Ecto neural progenitor cell (in vitro differentiated cells): ENCODE measurements at places on chromosomes 2 and 18.

DNA sequence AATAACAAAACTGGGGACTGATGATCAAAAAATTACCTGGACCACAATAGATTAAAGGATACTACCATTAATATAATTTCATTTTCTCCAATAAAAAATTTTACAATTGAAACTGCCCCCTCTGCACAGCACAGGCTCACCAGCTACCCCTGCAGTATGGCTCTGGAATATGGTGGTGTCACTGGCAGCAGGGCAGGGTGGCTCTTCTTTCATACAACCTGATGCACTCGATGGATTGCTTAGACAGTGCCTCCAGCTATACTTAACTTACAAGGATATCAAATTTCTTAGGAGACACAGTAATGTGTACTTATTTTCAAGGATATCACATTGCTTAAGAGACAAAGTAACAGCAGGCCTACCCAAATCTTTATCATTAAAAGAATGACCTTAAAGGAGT is 124.0 kb downstream of the PRELID3A start:
- DNase-seq: no peak

DNA sequence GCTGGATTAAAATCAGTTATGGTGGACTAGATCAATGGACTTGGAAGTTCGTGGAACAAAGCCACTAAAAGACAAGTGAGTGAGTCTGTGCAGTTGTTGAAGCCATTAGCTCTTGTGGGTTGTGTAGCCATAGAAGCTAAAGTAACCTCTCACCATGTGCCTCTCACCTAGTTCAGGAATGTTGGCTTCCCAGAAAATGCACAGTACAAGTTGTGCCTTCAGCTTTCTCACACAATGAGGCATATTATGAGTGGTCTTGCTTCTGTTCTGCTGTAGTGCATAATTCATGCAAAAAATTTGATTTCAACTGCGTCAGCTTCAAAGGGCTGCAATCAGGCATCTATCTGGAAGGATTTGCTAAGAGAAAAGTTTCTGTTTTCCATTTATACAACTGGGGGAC is 26.2 kb downstream of the CERS6 start:
- no peak for DNase-seq

- DNase-seq: no peak
Observed at GRCh38 chr2:105406221-105406620, 7.4 kb upstream of the FHL2 start.

GRCh38 chr2:69279931-69280681 is 106.9 kb downstream of the GFPT1 start:
- DNase-seq: no peak

DNA sequence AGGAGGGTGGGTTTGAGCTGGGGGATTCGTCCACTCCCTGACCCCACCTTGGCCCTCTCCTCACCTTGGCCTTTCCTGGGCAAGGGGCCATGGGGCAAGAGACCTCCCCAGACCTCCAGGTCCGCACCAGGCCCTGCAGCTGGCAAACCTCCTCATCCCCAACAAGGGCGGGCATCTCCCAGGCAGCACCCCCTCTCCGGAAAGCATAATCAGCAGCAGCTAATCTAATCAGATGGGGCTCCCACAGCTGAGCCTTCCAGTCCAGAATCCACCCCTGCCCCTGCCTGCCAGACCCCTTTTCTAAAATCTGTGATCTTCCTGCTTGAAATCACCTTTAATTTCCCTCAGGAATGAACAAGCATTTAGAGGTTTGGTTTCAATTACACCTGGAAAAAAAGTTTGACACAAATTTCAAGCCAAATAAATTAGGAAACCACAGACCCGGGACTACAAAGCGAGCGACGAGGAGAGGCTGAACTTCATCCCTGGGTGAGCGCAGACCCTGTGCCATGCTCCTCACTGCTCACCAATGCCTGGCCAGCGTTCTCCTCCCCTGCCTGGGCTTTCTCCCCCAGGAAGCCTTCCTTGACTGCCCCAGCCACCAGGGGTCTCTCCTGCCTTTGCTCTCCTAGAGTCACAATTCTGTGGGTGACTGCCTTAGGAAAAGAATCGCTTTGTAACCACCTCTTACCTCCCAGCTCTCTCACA is 143.0 kb upstream of the MYCN start:
- DNase-seq: no peak

- no peak for DNase-seq
Observed at GRCh38 chr18:53169346-53169745, 829.3 kb downstream of the DCC start.

DNA sequence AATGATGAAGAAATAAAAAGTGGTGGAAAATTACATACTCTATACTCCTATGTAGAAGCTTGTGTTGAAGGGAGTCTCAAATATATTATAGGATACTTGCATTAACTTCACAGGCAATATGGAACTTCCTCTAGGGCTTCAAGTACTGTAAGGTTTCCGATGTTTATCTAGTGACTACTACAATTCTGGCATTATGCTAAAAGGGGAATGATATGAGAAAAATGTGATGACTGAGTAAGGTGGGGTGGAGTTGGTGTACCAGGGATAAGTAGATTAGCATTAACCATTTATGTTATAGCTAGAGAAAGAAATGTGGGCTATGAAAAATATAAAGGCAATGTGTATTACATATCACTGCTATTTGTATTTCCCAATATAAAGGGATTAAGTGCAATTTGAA is 229.5 kb downstream of the DCC start:
- DNase-seq: no peak

GRCh38 chr2:182406221-182406620 is 20.6 kb downstream of the PDE1A start:
- no peak for DNase-seq

DNA sequence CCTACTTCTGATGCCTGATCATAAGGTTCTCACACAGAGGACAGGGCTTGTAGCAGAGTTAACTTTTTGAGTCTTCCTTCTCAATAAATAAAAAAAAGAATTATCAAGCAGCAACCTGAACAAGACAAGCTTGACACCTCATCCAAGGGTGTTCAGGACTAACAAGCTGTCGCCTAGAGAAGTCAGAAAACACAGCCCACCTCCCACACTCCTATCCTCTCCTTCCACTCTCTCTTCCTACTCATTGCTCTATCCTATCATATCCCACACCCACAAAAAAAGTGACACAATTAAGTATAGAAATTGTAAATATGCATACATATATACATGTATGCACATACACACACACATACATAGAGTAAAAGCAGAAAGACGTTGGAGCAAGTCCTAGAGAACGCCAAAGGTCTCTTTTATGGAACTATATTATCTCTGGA is 5.4 kb downstream of the NBAS start:
- no peak for DNase-seq

DNA sequence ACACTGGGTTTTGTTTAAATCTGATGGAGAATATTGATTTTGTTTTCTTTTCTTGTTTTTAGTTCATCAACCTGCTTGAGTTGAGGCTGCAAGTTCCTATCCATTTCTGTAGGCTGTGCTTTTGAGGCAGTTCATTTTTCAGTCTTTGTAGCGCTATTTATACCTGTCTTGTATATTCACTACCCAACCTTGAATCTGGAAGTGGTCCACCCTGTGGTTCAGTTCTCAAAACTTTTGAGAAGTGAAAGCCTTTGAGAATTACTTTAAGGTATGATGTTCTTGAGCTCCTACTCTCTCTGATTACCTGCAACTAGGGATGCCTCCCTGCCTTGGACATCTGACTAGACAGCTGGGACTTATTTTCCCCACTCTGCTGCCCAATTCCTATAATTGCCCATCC is 53.5 kb upstream of the KCNE4 start:
- DNase-seq: no peak

DNA sequence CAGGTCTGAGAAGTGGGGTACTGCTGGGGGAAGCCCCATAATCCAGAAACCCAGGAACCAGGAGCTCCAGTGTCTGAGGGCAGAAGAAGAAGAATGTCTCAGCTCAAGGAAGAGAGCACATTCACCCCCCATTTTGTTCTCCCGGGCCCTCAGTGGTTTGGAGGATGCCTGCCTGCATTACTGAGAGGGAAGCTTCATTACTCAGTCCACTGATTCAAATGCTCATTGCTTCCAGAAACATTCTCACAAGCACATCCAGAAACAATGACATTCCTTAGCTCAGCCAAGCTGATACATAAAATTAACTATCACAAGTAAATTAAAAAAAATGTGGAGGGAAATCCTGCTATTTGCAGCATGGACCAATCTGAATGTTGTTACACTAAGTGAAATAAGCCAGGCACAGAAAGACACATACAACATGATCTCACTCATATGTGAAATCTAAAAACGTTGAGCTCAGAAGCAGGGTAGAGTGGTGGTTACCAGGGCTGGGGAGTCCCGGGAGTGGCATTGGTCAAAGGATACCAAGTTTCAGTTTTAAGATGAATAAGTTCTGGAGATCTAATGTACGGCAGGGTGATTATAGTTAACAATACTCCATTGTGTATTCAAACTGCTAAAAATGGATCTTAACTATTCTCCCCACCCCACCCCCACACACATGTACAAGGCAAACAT is 459.3 kb downstream of the GALR1 start:
- DNase-seq: no peak

DNA sequence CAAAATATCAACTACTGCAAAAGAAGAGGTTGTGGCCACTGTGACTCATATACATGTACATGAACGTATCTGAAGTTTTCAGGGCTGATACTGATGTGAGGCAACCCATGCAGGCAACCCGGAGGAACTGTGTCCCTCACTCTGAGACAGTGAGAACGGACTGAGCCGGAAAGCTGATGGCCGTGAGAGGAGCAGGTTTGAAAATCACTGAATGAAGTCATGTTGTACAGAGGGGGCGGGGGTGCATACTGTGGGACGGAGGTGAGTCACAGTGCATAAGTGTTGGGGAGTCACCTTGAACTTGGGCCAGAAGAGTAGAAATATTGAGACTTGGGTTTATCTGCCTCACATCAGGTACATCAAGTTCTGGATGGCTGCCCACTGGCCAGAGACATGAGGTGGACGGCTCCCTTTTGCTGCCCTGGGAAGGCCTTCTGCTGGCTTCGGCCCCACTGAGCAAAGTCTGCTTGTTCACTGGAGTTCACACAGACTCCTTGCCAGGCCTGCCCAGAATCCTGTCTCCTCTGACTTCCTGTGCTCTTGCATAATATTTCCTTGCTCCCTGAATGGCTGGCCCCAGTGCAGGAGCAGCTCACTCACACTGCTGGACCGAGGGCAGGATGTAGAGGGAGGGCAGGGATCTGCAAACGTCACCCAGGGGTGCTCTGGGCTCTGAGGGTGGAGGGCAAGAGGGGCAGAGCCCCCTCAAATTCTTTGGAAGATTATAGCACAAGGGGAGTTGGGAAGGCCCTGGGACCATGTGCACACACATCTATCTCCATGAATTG is 18.1 kb downstream of the EPAS1 start:
- no peak for DNase-seq

DNA sequence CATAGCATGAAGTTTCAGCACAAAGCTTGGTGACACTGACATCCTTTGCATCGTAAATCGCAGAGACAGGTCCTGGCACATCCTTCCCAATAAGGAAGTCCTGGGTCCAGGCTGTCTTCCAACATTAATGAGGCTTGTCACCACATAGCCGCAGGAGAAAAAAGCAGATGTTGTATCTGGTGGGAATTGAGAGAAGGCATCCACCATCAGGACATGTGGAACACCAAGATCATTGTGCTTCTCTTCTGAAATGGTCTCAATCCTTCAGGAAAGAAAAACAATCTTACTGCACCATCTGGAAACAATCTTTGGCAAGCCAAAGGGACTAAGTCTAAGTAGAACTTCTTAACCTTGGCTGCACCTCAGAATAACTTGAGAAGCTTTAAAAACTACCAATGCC is 119.0 kb upstream of the ARHGAP28 start:
- DNase-seq: no peak
